ENCODE measurements at places on chromosomes 11 and 22.

DNA sequence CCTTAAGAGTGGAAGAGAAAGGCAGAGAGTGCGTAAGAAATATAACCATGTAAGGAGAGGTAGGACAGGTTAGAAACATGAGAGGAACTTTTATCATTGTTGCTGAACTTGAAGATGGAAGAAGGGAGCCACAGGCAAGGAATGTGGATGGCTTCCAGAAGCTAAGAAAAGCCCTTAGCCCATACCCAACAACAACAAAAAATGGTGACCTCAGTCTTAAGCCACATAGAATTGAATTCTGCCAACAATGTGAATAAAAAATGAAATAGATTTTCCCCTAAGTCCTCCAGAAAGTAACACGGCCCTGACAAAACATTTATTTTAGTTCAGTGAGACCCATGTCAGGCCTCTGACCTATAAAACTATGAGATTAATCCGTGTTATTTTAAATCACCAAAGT lies 767.3 kb downstream of the FAM181B start:
- DNase-seq, result no peak

DNA sequence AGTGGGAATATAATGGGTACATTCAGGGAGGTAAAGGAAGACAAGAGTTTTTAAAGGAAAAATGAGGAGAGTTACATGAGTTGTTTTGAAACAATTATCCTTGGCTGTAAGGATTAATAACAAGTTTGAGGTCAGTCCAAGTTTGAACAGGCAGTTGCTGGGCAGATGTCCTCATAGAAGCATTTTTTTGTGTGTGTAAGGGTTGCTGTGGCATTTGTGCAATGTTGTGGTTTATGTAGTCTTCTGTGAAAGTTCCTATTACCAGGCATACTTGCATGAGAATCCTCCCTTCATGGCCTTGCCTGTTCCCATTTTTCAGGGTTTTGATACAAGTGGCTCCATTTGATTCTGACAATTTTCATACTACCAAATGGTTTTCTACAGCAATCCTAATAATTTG lies 400.2 kb downstream of the KCNA4 start:
- no peak for DNase-seq

DNA sequence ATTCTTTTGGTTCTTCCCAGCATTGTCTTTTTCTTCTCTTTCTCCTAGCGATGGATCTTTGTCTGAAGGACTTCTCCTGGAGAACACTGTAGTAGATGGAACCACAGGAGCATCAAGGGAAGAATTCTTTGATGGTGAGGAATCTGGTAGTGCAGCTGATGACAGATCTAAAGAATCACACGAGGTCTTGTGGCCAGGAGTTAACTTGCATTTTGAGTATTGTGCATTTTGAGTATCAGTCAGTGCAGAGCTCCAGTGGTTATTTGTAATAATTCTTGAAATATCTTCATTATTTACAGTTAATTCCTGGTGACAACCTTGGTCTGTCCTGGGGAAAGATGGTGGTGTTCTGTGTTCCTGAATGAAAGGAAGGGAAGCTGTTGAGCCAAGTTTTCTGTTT lies 14.5 kb upstream of the POGLUT3 start:
- DNase-seq, result no peak

DNA sequence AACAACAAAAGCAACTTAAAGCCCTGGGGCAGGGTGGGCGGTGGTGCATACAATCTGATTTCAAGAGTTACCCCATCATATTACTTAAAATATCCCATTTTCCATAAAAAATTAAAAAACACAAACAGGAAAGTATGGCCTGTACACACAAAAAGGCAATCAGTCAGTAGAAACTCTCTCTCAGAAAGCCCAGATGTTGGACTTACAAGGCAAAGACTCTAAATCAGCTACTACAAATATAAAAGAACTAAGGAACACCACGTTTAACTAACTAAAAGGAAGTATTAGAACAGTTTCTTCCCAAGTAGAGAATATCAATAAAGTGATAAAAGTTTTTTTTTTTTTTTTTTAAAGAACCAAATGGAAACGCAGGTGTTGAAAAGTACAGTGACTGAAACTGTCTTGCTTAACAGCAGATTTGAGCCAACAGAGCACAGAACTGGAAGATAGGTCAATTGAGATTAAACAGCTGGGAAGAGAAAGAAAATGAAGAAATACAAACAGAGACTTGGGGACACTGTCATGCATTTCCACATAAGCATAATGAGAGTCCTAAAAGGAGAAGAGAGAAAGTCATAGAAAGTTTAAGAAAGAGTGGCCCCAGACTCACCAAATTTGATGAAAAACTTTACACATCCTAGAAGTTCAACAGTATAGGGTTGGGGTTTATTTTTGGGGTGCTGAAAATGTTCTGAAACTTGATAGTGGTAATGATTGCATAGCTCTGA lies 8.6 kb downstream of the SC5D start:
- no peak for DNase-seq

- no peak for DNase-seq
Observed at GRCh38 chr22:48080316-48081165, 1318.1 kb downstream of the TBC1D22A start.

DNA sequence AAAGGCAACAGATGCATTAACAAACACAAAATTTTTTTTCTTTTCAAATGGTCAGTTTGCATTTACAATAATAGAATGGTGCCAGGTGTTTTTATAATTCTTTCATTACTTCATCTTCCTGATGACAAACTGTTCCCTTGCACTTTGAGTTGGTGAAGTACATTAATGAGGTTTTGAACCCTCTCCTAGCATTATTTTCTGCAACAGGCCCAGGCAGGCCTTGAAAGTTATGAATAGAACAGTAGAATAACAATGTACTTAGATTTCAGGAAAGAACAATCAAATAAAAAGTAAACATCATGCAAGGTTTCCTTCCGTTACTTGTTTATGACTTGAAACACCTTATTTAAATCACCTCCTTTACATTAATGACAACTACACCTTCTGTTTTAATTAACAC lies 9.6 kb downstream of the BTG4 start:
- DNase-seq, result no peak

GRCh38 chr11:65355013-65355775 lies 643 bp downstream of the TIGD3 start:
- DNase-seq, result no peak

DNA sequence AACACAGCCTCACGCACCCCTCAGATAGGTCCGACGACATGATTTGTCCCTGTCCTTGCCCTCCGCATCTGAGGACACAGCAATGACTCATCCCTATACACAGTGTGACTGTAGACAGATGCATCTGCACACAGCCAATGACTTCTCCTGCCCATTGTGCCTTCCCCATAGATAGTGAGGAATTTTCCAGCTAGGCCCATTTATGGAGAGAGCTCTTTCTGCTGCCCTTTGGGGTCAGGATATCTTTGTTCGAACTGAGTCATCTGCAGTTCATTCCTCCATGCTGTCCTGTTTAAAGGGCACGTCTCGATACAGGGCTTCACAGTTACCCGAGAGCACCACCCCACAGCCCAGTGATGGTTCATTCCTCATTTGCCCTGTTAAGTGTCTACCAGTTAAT lies 96.7 kb downstream of the LARGE1 start:
- DNase-seq, result no peak

- DNase-seq, result no peak
Observed at GRCh38 chr11:69101115-69101791, 52.5 kb downstream of the TPCN2 start.

- DNase-seq, result no peak
Observed at GRCh38 chr11:95867105-95867504, 56.8 kb downstream of the MTMR2 start.

DNA sequence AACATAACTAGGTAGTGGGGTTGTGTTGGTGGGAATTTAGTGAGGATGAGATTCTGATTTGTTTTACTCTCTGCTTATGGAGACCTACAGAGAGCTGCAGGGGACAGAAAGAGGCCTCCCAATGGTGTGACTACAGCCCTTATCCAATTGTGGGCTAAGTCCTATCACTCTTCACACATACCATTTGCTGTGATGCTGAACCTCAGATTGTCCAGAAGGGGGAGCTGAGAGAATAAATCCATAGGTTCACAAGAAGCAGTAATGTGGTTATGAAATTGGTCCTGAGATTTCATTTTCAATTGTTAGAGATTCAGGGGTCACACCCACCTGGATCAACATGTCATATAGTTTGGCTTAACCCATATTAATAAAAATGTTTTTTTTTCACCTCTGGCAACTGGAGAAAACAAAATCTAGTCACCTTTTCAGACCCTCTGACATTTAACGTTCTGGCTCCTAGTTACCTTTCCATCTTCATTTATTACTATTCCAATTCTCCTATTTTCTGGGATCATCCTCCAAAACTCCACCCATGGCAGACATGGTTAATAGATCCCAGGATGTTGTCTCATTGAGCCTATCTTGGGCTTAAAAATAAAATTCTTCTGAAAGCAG lies 53.3 kb upstream of the PTPN5 start:
- no peak for DNase-seq

DNA sequence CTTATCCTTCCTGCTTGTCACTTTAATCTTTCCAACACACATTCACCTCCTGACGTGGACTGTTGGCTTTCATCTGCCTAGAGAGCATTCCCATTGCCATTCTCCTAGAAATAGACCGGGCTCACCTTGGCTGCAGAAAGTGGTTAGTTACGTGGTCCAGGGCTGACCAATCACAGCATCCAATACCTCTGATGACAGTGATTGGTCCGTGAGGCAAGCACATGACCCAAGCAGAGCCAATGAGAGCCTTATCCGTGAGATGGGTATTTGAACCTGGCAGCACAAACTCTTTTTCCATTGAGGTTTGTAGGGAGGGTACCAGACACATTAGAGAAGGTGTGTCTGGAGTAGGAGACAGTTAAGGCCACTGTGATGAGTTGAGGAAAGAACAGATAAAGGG lies 85.8 kb downstream of the MIAT start:
- DNase-seq, result no peak

GRCh38 chr11:103848686-103849085 lies 187.8 kb upstream of the DDI1 start:
- no peak for DNase-seq

DNA sequence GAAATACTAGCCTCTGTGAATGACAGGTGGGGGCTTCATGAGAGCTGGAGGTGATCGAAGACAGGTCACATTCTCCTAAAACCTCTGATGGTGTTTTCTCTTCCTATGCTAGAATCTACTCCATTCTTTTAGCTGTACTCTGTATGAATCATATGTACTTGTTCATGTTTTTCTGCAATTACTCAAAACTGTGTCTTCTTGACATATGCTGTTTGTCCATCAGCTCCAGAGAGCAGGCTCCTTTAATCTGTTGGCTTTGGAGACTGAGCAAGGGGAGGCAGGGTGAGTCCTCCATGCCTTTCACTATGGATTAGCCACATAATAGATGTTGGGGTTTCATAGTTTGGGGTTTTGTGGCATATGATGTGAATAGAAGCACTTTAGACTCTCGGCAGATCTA lies 598.8 kb downstream of the NTM start:
- DNase-seq, result no peak

DNA sequence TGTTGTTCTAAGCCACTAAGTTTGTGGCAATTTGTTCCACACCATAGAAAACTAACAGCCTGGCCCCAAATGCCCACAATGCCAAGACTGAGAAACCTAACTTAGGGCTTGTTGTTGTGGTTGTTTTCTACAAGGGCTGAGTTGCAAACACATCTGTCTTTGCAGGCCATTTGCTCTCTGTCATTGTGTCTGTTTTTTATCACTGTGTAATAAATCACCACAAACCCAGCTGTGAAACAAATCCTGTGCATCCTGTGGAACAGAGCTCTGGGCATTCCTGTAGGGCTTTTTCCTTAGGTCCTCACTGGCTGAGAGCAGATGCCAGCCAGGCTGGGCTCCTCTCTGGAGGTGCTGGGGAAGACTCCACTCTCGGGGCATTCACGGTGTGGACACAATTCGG lies 15.7 kb upstream of the SYT8 start:
- no peak for DNase-seq

GRCh38 chr11:103648054-103648453 lies 388.4 kb upstream of the DDI1 start:
- DNase-seq, result no peak

- DNase-seq, result no peak
Observed at GRCh38 chr11:70031631-70032469, 46.3 kb upstream of the ANO1 start.

- DNase-seq, result no peak
Observed at GRCh38 chr22:43152357-43153071, 1.2 kb downstream of the TSPO start.

DNA sequence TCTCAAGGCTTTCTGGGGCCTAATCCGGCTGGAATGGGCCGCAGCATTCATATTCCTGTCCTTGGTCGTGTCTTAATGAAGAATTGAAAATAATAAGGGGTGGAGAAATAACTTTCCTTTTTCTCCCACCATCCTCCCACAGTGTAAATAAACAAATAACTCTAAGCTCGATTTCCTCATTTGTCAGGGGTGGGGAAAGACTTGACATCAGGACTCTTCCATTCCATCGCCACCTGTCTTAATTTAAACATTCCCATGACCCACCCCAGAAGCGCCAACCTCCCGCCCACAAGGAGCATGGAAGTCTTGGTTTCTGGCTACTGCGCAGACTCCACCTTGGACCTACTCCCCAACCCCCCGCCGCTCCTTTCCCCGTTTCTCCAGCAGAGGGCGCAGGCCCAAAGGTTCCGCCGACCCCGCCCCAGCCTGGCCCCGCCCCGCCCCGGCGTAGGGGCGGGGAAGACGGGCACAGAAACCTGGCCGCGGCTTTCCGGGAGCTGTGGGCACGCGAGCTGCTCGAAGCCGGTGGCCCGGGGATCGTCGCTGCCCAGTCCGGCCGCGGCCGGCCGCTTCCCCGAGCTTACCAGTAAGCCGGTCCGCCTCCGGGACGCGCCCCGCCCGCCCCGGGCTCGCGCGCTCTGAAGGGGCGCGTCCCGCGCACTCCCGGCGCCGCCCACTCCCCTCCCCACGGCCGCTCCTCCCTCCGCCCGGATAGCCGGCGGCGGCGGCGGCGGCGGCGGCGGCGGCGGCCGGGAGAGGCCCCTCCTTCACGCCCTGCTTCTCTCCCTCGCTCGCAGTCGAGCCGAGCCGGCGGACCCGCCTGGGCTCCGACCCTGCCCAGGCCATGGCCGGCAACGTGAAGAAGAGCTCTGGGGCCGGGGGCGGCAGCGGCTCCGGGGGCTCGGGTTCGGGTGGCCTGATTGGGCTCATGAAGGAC lies at the start of gene CBL:
Gene CBL (plus strand): TSS at position 766 of the 937 bp plus-strand sequence. CDS start 79 bp downstream, at position 845.
- peak; percentile 31 for DNase-seq

DNA sequence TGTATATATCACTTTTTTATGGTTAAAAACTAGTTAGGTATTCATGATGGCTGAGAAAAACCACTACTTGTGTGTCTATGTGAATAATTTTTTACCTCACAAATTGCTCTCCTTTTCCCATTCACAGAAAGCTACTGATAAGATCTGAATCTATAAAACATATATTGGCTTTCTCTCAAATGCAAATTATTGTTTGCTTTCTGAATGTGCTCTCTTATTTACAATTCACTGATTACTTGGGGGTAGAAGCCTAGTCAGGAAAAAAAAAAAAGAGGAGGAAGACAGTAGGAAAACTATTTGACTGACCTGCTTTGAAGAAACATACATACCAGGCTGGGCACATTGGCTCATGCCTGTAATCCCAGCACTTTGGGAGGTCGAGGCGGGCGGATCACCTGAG lies 20.5 kb downstream of the PGM2L1 start:
- no peak for DNase-seq
